ENCODE measurements at places on chromosomes 7 and 10.

GRCh38 chr7:27737616-27738015, 2.3 kb upstream of the TAX1BP1 start:
- no peak overlapping the region for H3K27ac ChIP-seq
- H3K4me1 ChIP-seq = peaks cover 10% of the 10 kb centered on the region
- no peak for DNase-seq
- no peaks in the 10 kb centered on the region for H3K27me3 ChIP-seq

- no peak overlapping the region for H3K27ac ChIP-seq
- peaks cover 28% of the 10 kb centered on the region for H3K27me3 ChIP-seq
- no peak overlapping the region for H3K4me3 ChIP-seq
Observed at GRCh38 chr10:52319926-52320325, 5.8 kb downstream of the DKK1 start.

DNA sequence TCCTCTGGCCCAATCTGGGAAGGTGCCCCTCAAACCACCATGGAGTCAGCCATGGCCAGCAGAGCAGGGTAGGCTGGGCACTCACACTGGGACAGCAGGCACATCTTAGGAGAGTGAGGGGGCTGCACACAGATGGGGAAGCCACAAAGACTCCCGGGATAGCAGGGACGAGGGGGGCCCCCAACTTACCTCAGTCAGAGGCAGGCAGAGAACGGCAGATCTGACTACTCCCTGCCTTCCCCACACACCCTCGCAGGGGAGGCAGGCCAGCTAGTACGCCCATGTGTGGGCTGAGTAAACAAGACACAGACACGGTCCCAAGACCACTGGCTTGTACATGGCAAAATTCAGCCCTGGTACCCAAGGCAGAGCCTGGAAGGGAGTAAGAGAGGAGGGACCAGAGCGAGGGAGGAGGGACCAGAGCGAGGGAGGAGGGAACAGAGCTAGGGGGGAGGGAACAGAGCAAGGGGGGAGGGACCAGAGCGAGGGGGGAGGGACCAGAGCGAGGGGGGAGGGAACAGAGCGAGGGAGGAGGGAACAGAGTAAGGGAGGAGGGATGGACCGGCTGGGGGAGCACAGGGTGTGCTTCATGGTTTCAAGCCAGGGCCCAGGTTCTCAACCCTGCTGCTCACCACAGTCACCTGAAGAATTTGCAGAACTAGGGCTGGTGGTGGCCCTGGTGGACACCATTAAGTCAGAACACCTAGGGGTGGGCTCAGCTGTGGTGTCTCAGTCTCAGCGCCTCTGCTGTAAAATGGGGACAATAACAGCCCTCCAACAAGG, 73.8 kb downstream of the RGS10 start:
- H3K36me3 ChIP-seq = no peaks in the 10 kb centered on the region
- peaks cover 10% of the 10 kb centered on the region for H3K4me1 ChIP-seq
- no peak overlapping the region for H3K27ac ChIP-seq

- peak overlapping the region; percentile 79 for H3K27ac ChIP-seq
- H3K36me3 ChIP-seq = peaks cover 10% of the 10 kb centered on the region
- peaks cover 10% of the 10 kb centered on the region for H3K4me1 ChIP-seq
- DNase-seq = no peak
Observed at GRCh38 chr10:124748166-124748565, 4.0 kb upstream of the FAM53B start.

GRCh38 chr10:12191715-12192114, 4.0 kb downstream of the NUDT5 start:
- peaks cover 31% of the 10 kb centered on the region for H3K36me3 ChIP-seq
- H3K4me3 ChIP-seq = no peak overlapping the region
- no peaks in the 10 kb centered on the region for H3K27me3 ChIP-seq
- peaks cover 59% of the 10 kb centered on the region for H3K4me1 ChIP-seq
- H3K27ac ChIP-seq = no peak overlapping the region

DNA sequence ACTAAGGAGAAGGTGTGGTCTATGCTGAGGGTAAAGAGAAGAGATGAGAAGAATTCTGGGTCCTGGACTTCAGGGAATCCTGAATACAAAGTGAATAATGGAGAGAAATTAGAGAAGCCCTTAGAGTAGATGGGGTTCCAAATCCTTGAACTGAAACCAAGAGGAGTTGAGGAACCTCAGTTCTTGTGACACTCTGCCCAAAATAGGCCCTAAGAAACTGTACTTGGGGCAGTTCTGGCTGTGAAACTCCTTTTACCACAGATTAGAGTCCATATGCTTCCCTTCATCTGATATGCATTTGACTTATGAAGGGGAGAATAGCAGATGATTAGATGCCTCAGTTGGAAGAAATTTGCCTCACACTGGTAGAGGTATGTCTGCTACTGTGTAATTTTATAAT, 19.0 kb downstream of the TES start:
- H3K27me3 ChIP-seq = no peaks in the 10 kb centered on the region
- H3K4me3 ChIP-seq = peak overlapping the region; percentile 2
- H3K27ac ChIP-seq = peak overlapping the region; percentile 63
- DNase-seq = no peak
- no peaks in the 10 kb centered on the region for H3K36me3 ChIP-seq

- H3K27me3 ChIP-seq = no peaks in the 10 kb centered on the region
- H3K4me3 ChIP-seq = no peak overlapping the region
- no peak overlapping the region for H3K27ac ChIP-seq
- H3K36me3 ChIP-seq = no peaks in the 10 kb centered on the region
- no peaks in the 10 kb centered on the region for H3K4me1 ChIP-seq
- DNase-seq = no peak
Observed at GRCh38 chr7:91633013-91633441, 247.5 kb downstream of the MTERF1 start.

GRCh38 chr7:93651603-93652159, 77.2 kb upstream of the CALCR start:
- no peak overlapping the region for H3K27ac ChIP-seq
- no peak overlapping the region for H3K4me3 ChIP-seq
- no peaks in the 10 kb centered on the region for H3K4me1 ChIP-seq

DNA sequence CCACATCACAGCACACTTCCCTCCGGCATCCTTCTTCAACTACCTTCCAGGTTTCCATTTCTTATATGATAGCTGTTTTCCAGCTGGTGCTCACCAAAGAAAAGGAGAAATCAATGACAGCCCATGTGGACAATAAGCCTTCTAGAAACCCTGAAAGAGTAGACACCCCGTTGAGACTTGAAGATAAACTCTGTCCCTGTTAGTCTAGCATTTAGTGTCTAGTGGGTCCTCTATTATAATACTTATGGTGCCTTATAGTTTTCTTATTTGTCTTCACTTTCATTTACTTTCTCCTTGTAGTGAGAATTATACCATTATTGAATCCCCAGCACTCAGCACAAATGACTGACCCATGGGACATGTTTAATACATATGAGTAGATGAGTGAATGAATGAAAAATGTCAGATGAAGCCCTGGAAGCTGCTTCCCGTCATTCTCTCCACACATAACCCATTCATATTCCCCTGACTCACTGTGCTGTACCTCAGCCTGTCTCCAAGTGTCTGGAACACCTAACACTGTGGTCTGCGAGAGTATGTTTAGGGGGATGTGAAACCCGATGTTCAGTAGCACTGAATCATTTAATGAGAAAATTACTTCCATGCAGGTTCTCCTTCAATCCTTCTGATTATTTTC, 377.6 kb downstream of the GPR158 start:
- H3K36me3 ChIP-seq = no peaks in the 10 kb centered on the region
- H3K4me1 ChIP-seq = no peaks in the 10 kb centered on the region
- H3K4me3 ChIP-seq = no peak overlapping the region
- no peaks in the 10 kb centered on the region for H3K27me3 ChIP-seq

DNA sequence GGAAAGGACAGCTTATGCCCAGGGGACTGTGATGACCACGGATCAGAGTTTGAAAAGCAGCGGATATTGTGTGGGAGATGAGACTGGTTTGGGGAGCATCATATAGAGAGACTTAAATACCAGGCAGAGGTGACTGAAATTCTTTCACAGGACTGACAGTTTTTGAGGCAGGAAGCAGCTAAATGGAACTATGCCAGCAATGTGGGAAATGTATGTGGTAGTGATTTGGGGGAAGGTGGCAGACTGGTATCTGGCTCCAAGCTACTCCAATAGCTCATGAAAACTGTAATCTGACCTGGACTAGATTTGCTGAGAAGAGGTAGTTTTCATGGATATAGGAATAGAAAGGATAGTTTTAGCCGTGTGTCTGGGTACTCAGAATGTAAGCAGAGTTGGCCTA, 592.6 kb downstream of the REEP3 start:
- peaks cover 2% of the 10 kb centered on the region for H3K4me1 ChIP-seq
- DNase-seq = no peak
- H3K27me3 ChIP-seq = peaks cover 9% of the 10 kb centered on the region
- H3K27ac ChIP-seq = no peak overlapping the region
- no peaks in the 10 kb centered on the region for H3K36me3 ChIP-seq

DNA sequence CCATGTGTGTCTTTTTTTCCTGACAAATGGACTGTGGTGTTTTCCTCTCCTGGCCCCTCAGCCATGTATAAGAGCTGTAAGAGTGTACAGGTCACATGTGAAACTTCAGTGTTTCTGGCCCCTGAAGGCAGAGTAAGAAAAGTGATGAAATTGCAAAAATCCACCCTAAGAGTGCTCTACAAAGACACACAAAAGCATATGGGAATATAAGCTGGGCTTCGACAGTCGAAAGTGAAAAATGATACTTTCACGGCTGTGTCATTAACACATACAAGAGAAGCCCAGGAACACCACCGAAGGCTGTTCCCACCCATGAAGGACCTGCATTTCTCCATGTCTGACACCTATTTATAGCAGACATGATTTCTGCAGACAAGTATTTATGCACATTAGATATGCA, 192.2 kb downstream of the PARD3 start:
- no peak overlapping the region for H3K27ac ChIP-seq
- H3K36me3 ChIP-seq = no peaks in the 10 kb centered on the region
- DNase-seq = no peak
- H3K4me1 ChIP-seq = no peaks in the 10 kb centered on the region
- H3K27me3 ChIP-seq = no peaks in the 10 kb centered on the region

DNA sequence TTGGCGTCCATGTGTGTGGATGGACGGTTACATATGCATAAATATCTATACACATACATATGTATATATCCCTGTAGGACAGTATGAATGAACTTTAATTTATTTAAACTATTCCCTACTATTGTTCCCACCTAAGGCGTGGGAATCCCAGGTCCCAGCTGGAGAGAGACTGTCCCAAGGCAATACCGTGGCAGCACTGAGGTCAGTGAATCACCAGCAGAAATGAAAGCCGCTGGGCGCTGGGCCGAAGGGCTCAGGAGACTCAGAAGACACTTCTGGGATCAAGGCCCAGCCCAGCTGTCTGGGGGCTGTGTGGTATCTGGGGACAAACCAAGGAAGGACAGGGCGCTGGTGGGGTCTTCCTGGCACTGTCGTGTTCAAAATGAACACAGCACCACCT, 49.6 kb upstream of the MYL10 start:
- H3K4me1 ChIP-seq = no peaks in the 10 kb centered on the region
- H3K4me3 ChIP-seq = no peak overlapping the region
- H3K36me3 ChIP-seq = no peaks in the 10 kb centered on the region
- DNase-seq = no peak
- H3K27ac ChIP-seq = no peak overlapping the region
- H3K27me3 ChIP-seq = no peaks in the 10 kb centered on the region

DNA sequence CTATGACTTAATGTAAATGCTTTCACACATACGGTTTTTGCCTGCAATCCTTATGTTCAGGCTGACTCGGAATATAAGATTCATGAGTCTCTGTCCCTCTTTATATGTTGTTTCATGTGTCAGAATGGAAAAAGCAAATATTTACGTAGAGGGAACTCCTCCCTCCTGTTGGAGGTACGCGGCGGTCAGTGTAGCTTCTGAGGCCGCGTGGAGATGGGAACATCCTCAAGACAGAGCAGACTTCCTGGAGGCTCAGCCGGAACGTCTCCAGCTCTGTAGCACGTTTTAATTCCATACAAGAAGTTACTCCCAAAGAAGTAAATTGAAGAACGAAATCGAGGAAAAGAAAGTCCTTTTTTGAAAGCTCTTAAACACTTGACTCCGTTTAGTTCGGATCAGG, 248.3 kb downstream of the EBF3 start:
- DNase-seq = no peak
- H3K27ac ChIP-seq = no peak overlapping the region
- H3K4me3 ChIP-seq = no peak overlapping the region
- H3K36me3 ChIP-seq = peaks cover 42% of the 10 kb centered on the region
- H3K27me3 ChIP-seq = no peaks in the 10 kb centered on the region

GRCh38 chr7:69898189-69898588, 299.9 kb downstream of the AUTS2 start:
- H3K4me3 ChIP-seq = no peak overlapping the region
- H3K27me3 ChIP-seq = peaks cover 12% of the 10 kb centered on the region
- H3K36me3 ChIP-seq = no peaks in the 10 kb centered on the region
- H3K4me1 ChIP-seq = no peaks in the 10 kb centered on the region

GRCh38 chr7:77327067-77327931, 88.8 kb downstream of the GSAP start:
- H3K4me3 ChIP-seq = no peak overlapping the region
- H3K27ac ChIP-seq = no peak overlapping the region
- H3K36me3 ChIP-seq = peaks cover 5% of the 10 kb centered on the region
- no peak for DNase-seq
- H3K4me1 ChIP-seq = peaks cover 46% of the 10 kb centered on the region
- no peaks in the 10 kb centered on the region for H3K27me3 ChIP-seq

GRCh38 chr7:147639037-147639436, 951.5 kb upstream of the C7orf33 start:
- no peak for DNase-seq
- no peak overlapping the region for H3K27ac ChIP-seq
- H3K36me3 ChIP-seq = no peaks in the 10 kb centered on the region
- H3K4me3 ChIP-seq = no peak overlapping the region
- no peaks in the 10 kb centered on the region for H3K4me1 ChIP-seq

GRCh38 chr7:1848911-1849311, 178.8 kb downstream of the ELFN1 start:
- H3K4me3 ChIP-seq = no peak overlapping the region
- peaks cover 3% of the 10 kb centered on the region for H3K36me3 ChIP-seq

- H3K4me1 ChIP-seq = no peaks in the 10 kb centered on the region
- no peak overlapping the region for H3K4me3 ChIP-seq
- no peak overlapping the region for H3K27ac ChIP-seq
- DNase-seq = no peak
- H3K27me3 ChIP-seq = no peaks in the 10 kb centered on the region
Observed at GRCh38 chr7:136845899-136846465, 22.5 kb upstream of the CHRM2 start.

- peak overlapping the region; percentile 16 for H3K27ac ChIP-seq
- H3K27me3 ChIP-seq = no peaks in the 10 kb centered on the region
- H3K4me1 ChIP-seq = peaks cover 44% of the 10 kb centered on the region
Observed at GRCh38 chr10:100009283-100009792, 409 bp downstream of the DNMBP start.

DNA sequence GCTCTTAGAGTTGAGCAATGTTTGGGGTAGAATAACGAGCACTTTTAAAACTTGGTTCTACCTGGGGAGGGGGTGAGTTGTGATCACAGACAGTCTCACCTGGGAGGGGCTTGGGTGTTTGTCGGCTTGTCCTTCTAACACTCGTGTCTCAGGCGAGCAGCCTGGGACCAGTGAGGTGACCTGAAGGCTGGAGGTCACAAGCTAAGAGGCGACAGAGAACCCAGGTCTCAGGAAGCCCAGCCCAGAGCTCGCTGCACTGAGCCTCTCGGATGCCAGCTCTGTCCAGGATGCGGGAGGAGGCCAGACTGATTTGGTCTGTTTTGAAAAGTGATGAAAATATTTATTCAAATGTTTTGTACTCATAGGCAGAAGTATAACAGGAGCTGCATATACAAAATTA, 11.8 kb downstream of the HTRA1 start:
- H3K4me1 ChIP-seq = peaks cover 18% of the 10 kb centered on the region
- H3K4me3 ChIP-seq = no peak overlapping the region
- peaks cover 45% of the 10 kb centered on the region for H3K27me3 ChIP-seq
